ENCODE measurements at places on chromosomes 3 and 15.
A peak's percentile ranks its signal among the peaks of the same experiment; 100 is the strongest.

DNA sequence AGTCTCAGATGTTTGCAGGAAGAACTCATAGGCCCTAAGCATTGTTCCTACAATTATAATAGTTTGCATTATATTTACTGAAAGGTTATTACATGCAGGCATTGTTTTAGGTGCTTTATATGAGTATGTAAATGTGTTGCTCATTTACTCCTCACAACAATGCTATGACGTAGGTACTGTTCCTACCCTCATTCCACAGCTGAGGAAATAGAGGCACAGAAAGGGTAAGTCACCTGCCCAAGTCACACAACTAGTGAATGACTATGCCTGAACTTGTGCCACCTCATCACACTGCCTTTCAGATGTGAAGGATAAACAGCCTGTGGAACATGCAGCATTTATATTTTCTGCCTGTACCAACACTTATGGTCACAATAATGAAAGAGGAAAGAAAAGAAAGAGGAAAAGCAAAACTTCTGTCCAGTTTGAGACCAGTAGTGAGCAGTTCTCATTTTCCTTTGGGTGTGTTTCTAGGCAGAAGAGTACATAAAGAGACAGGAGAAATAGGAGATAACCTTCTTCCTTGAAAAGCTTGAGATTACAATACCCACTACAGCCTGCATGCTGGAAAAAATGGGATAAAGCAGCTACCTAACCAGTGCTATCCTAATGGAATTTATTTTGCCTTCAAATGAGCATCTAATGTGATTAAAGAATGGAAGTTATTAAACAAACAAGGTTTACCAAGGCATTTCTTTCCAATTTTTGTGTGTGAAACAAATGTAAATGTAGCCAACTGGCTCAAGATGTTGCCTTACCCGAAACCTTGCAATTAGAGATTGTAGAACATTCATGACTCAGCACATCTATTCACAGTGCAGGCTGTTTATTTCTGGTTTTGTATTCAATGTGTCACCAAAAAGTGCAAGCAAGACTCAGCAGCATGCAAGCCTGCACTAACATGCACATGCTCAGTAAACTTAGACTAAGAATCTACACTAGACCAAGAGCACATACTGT is 20.5 kb upstream of the ENTPD3 start:
- no peak for DNase-seq

- DNase-seq, result peak; percentile 77
Observed at GRCh38 chr3:18153571-18154173, 271.5 kb downstream of the SATB1 start.

DNA sequence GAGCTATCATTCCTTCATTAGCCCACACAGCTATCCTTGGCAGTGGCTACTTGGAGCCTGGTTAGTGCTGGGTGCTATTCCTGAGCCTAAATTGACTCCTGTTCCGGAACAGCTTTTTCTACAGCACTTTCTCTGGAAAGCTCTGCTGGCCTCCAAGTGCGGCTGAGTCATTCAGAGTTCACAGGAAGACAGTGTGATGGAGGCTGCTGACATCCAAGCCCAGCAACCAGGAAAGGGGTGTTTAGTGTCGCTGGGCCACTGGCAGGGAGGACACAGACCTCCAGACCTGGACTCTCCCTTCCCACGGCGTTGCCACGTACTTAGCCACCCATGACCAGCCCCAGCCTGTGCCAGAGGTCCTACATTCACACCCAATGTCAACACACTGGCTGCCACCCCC is 28.7 kb downstream of the CACNA2D2 start:
- DNase-seq, result peak; percentile 30

DNA sequence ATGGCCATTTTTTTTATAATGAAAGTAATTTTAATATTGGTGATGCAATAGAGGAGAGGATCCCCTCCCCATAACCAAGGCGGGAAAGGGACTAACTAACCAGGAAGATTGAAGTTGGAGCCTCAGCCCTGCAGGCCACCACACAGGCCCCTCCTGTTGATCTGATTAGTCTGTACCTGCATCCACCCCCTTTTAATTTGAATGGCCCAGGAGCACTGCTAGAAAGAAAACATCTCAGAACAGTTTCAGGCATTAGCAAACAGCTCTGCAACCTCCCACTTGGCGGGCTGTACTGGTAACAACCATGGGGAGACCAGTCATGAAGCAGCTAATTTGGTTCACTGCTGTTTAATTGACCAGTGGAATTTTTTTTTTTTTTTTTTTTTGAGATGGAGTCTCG is 10.3 kb downstream of the CAV3 start:
- DNase-seq, result no peak

DNA sequence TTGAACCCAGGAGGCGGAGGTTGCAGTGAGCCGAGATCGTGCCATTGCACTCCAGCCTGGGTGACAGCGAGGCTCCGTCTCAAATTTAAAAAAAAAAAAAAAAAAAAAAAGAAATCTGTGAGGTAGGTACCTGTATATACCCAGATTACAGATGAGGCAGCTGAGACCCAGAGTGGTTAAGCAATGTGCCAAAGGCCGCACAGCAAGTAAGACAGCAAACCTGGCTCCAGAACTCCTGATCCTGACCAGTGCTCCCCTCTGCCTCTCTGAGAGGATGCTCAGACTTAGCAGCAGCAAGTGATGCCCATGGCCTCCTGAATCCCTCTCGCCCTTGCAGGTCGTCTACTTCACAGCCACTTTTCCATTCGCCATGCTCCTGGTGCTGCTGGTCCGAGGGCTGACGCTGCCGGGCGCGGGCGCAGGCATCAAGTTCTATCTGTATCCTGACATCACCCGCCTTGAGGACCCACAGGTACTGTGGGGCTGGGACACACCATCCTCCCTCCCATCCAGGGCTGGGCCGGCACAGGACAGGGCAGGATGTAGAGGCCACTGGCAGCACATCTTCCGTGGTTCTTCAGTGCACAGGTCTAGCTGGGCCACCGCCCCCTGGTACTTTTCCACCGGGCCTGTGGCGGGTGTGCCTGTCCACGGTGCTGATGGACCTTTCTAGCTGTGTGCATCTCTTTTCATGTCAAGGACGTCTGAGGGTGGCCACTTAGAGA is 63.9 kb downstream of the SLC6A6 start:
- no peak for DNase-seq

GRCh38 chr15:90435652-90436337 is 47.8 kb downstream of the IQGAP1 start:
- DNase-seq, result no peak

DNA sequence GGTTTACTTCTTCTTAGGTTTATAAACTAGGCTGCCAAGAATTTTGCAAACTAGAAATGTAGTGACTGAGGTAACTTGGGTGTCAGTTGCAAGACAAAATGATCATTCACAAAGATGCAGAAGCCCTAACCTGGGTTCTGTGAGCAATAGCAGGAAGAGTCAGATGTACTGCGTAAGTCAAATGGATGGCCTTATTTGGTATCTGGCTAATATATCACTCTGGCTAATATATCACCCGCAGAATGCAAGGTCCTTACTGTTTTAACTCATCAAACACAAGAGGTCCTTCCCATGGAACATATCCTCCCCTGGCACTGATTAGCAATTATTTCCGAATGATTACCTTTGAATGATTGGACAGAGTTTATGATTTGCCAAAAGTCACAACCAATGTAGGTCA is 37.4 kb downstream of the RBMS3 start:
- no peak for DNase-seq

GRCh38 chr3:75338342-75338741 is 325.8 kb upstream of the FRG2C start:
- no peak for DNase-seq

- DNase-seq, result no peak
Observed at GRCh38 chr3:79344876-79345871, 422.6 kb downstream of the ROBO1 start.

DNA sequence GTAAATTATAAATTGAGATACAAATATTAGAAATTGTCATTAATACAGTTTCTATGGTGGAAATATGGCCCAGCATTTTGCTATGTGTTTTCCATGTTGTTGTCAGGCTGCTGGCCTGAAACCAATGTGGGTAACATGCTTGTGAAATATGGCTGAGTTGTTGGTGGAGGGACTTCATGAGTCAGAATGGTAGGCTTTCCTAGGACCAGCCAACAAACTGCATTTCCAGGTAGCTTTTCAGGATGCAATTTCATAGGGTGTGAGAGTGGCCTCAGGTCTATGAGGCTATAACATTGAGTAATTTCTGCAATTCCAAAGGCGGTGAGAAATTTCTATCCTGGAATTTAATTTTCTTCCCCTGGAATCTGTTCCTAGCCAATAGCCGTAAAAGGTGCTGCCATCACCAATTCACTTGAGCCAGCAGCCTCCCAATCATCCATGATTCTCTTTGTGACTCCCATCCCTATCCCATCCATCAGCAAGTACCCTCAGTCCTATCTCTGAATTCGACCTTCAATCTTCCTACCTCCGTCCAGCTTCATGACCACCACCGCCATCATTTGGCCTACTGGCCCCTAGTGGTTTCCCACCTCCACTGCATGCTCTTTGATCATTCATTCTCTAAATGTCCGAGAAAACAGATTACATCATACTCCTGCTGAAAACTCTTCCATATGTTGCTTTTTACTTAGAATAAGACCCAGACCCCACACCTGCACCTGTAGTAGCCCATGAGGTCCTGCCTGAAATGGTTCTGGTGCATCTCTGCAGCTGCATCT is 276.6 kb upstream of the CFAP20DC start:
- no peak for DNase-seq

- no peak for DNase-seq
Observed at GRCh38 chr3:116341899-116342298, 103.4 kb downstream of the LSAMP start.

GRCh38 chr3:61796088-61796680 is 234.8 kb downstream of the PTPRG start:
- no peak for DNase-seq

DNA sequence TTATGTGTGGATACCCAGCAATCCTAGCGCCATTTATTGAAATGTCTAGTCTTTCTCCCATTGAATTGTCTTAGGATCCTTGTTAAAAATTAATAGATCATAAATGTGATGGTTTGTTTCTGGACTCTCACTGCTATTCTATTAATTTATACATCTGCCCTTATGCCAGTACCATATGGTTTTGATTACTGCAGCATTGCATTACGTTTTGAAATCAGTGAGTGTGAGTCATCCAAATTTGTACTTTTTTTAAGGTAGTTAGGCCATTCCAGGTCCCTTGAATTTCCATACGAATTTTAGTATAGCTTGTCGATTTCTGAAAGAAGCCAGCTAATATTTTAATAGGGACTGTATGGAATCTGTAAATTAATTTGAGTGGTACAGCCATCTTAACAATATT is 648.6 kb upstream of the ZNF385D start:
- DNase-seq, result peak; percentile 17

DNA sequence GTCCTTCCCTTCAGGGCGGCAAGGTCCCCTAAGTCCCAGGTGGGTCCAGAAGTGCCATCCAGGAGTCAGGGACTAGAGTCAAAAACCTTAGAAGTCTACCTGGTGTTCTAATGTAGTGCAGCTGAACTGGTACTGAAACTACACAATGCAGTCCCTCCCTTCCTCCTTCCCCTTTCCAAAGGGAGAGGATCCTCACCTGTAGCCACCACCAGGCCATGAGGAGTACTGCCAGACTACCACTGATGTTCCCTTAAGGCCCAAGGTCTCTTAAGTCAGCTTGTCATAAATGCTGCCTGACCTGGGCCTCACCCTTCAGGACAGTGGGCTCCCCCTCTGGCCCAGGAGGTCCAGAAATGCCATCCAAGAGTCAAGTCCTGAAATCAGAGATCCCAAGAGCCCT is 98.9 kb downstream of the ULK4 start:
- no peak for DNase-seq

DNA sequence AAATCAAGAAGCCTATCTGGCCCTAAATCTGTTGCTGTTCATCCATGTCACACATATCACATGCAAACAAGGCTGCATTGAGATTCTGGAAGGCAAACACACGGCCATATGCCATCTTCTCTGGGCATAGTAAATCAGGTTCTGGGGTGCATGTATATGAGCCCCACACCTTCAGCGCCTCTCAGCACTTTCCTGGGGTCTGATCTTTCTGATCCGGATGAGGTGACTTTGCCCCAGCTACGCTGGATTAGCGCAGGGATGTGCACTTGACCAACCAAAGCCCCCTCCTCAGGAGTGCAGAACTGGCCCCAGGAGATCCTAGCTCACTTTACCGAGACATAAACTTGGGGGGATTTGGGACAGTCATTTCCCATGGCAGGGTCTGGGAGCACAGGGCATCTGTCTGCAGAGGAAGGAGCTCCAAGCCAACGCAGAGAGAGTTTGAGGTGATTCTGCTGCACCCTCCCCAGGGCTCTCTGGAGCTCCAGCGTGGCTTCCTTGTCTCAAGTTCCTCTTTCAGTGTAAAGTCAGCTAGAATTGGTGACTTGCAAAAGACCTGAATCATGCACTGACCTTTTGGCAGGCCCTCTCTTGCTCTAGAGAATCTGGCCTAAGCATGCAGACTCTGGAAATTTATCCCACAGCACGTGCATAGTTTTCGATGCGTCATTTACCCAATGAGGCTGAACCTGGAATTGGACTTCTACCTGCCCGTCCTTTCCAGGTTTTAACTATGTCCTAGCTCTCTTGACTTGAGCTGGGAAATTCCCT is 63.5 kb upstream of the KLF13 start:
- peak; percentile 53 for DNase-seq

- no peak for DNase-seq
Observed at GRCh38 chr15:33844186-33844585, 124.1 kb upstream of the CHRM5 start.

- no peak for DNase-seq
Observed at GRCh38 chr15:32643907-32644445, 2.5 kb downstream of the SCG5 start.

DNA sequence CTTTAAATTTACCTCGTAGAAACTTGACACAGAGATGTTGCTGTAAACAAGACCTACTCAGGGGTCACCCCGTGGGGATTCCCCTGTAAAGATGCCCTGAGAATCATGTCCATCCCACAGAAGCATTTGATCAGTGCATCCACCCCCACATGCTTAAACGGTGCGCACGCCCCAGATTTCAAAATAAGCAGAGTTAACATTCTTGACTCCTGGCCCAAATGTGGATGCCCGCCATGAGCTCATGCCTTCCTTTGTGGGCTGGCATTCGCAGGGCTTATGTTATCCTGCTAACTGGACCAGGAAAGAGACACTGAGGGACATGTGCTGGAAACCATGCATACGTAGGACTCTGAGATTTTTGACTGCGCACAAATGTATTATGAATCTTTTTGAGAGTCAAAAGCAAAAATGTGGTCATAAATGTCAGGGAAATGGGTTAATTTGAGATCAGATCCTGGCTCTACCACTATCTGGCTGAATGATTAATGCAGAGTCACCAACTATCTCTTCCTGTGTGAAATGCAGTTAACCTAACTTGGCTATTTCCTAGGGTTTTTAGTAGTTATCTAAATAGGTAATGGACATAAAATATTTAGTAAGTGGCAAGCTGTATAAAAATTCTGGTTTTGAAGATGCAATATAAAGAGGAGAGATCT is 9.1 kb upstream of the TP63 start:
- DNase-seq, result no peak

DNA sequence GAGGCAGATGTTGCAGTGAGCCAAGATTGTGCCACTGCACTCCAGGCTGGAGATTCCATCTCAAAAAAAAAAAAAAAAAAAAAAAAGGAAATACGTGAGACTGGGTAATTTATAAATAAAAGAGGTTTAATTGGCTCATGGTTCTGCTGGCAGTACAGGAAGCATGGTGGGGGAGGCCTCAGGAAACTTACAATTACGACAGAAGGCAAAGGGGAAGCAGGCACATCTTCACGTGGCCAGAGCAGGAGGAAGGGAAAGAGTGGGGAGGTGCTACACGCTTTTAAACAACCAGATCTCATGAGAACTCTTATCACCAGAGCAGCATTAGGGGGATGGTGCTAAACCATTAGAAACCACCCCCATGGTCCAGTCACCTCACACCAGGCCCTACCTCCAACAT is 138.2 kb upstream of the IL12A start:
- DNase-seq, result no peak

- DNase-seq, result no peak
Observed at GRCh38 chr15:95620934-95621579, 709.4 kb upstream of the NR2F2 start.

- no peak for DNase-seq
Observed at GRCh38 chr3:187750513-187751123, 5.3 kb upstream of the BCL6 start.

Data from AG08395 (cell line).